ENCODE measurements at places on chromosomes 16 and 17.

- DNase-seq: no peak
Measured at GRCh38 chr16:66905633-66906539, 12.8 kb downstream of the CDH16 start.

DNA sequence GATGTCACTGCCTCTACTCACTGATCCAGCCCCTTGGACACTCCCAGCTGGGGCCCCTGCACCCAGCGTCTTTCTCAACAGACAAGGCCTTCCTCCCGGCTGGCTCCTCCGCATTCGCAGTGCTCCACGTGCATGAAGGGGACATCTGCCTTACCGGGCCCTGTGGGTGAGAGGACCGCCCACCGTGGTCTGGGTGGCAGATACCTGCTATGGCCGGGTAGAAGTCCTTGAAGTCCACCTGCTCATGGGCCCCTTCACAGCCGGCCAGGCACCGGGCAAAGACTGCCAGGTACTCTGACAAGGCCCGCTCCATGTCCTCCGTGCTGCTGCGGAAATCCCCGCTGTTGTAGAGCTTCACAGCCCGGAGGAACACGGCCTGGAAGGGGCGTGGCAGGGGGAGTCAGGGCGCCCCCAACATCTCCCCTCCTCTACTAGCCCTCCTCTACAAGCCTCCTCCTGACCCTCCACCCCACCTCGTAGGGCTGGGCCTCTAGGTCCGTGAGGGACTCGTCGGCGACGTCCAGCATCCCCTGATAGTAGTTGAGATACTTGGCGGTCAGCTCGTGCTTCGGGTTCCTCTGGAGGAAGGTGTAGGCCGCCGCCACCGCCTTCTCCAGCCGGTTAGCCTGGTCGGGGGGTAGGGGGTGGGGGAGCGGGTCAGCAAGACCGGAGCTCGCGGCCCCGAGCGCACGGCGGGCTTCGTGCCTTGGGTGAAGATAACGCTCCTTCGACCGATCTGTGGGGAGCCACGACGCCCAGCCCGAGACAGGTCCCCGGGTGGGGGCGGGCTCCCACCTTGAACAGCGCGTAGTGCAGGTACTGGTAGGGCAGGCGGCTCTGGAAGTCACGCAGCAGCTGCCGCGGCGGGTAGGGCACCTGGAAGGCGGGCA, 845 bp downstream of the P3H4 start:
- no peak for DNase-seq

- DNase-seq: no peak
Measured at GRCh38 chr17:13647543-13648021, 45.9 kb upstream of the HS3ST3A1 start.

DNA sequence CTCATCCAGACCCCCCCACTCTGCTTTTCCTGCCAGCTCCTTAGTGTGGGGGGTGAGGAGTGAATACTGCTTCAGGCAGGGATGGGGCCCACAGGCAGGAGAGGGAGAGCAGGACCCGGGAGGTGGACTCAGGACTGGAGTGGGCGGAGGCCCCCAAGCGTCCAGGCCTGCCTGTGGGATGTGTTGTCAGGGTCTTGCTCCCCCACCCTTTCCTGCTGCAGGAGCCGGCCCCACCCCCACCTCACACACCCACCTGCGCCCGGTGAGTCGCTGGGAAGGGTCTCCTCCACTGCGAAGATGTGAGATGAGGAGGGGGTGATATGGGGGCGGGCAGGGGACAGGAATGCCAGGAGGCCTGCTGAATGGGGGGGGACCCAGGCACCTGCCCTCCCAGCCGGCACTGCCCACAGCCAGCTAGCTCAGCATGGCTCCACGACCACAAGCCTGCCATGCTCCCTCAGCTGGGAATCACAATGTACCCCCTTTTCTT, 1.1 kb downstream of the FAM171A2 start:
- no peak for DNase-seq

- DNase-seq: no peak
Measured at GRCh38 chr17:41813699-41814124, 908 bp downstream of the FKBP10 start.

- DNase-seq: no peak
Measured at GRCh38 chr17:44587339-44587738, 30.1 kb downstream of the FZD2 start.

- DNase-seq: no peak
Measured at GRCh38 chr17:78343187-78343542, 16.7 kb downstream of the SOCS3 start.

GRCh38 chr16:86199182-86199581, 300.2 kb downstream of the IRF8 start:
- DNase-seq: no peak

DNA sequence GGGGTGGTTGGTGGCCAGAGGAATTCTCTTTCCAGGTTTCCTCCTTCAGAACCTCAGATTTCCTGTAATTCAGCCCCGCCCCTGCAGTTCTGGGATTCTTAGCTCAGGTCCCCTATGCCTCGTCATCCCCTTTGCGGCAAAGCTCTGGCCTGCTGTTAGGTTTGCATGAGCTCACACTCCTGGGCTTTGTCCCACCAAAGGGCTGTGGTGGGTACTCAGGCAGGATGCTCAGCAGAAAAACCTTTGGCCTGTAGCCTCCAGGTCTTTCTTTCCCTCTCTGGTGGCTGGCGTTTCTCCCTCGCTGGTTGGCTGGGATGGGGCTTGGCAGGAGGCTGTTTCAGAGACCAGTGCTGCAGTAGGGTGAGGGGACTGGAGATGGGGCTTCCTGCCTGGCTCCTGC, 9.6 kb upstream of the PLEKHG4 start:
- DNase-seq: no peak

DNA sequence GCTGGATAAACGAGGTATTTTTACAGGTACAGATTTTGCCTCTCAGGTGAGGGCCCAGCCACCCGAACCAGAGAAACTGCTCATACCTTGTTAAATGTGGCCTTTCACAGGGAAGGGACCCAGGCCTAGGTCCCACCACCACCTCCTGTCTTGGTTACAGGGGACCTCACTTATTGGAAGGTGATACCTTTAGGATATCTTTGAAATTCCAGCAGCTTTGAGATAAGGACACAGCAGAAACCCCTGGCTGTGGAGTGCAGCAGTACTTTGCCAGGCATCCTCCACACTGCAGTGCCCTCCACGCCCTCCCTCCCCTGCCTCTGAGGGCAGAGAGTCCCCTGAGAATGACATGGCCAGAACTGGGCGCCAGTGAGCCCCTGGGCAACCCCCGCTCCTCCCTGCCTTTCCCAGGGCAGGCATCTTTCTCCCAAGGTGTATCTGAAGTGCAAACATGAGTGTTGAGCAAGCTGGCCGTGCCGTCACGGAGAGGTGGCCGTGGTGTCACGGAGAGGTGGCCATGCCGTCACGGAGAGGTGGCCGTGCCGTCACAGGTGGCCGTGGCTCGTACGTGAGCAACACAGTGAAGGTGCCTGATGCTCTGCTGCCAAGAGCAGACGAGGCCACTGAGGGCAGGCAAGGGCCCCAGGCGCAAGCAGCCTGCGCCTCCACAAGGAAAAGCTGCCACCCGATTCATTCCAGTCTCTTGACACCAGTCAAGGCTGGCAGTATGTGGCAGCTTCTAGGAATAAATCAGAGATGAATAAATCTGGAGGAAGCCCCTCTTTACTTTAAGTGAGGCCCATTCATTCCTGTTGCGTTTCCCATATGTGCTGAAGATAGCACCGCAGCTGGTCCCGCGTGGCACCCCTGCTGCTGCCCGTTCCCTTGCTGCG, 134.5 kb upstream of the CHMP6 start:
- DNase-seq: no peak

DNA sequence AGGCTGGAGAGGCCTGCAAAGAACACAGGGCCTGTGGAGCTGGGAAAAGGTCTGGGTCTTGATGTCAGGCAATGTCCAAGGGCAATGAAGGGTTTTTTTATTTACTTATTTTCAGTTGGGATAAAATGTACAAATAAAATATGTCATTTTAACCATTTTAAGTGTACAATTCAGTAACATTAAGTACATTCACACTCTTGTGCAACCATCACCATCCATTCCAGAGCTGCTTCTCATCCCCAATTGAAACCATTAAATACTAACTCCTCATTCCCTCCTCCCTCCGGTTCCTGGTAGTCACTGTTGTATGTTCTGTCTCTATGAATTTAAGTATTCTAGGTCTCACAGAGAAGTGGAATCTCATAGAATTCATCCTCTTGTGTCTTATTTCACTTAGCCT, 444.7 kb downstream of the HS3ST3B1 start:
- no peak for DNase-seq

DNA sequence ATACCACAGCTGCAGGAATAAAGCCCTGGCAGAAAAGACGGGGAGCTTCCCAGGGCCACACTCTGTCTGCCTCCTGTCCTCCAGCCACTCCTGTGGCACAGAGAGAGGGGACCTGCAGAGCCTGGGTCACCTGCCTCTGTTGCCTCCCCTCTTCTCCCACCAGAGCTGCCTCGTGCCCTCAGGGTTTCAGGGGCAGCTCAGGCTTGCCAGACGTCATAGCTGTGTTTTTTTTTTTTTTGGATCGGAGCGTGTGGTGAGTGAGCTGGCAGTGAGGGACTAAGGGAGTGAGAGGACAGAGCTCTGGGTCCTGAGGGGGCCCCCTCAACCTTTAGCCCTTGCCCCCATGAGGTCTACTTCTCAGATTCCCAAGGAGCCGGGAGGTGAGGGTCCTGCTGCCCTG, 2.1 kb downstream of the PIK3R6 start:
- no peak for DNase-seq

DNA sequence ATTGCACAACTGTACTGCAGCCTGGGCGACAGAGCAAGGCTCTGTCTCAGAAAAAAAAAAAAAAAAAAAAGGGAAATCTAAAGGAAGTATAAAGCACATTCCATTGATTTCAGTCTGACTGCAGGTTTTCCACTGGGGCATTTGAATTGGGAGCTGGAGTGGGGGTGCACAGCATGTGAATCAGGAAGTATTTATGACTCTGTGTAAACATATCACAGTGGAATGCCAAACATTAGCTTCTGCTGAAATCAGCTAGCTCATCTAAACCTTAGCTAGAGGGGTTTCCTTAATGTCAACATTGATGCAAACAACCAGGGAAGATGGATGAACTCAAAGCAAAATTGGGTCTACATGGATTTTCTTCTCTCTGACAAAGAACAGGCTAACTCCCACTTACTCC, 641.0 kb upstream of the EEF2KMT start:
- DNase-seq: no peak

- no peak for DNase-seq
Measured at GRCh38 chr17:66692421-66692690, 142.6 kb upstream of the CACNG5 start.

GRCh38 chr17:56887105-56887504, 26.7 kb downstream of the TRIM25 start:
- no peak for DNase-seq

GRCh38 chr16:13885700-13886099, 34.3 kb upstream of the ERCC4 start:
- DNase-seq: no peak

DNA sequence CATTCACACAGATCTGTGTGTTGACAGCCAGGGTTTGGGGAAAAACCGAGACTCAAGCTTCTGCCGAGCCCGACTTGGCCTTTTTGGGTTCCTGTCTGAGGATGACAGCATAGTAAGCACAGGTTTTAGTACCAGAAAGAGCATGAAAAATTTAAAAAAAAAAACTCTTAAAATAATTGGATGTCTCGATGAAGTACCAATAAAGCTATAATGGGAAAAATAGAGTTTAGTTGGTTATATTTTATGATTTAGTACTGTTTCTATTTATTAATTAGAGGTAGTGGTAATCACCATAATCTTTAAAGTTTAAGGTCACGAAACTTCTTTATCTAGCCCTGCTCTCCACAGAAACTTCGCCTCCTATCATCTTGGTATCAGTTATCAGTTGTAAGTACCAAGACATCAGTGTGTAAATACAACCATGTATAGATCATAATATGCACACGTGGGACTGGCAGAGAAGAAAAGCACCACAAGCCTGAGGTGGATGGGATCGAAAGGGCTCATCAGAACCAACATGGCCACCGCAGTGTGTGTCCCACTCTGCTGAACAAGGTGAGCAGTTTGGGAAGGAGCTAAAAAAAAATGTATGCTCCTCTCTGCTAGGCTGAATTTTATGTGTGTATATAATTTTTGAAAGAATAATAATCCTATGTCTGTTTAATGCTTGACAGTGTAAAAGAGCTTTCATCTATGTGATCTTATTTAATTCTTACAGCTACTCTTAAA, 14.4 kb upstream of the EEF2K start:
- no peak for DNase-seq

GRCh38 chr17:48143629-48144028, 36.1 kb downstream of the SNX11 start:
- no peak for DNase-seq

DNA sequence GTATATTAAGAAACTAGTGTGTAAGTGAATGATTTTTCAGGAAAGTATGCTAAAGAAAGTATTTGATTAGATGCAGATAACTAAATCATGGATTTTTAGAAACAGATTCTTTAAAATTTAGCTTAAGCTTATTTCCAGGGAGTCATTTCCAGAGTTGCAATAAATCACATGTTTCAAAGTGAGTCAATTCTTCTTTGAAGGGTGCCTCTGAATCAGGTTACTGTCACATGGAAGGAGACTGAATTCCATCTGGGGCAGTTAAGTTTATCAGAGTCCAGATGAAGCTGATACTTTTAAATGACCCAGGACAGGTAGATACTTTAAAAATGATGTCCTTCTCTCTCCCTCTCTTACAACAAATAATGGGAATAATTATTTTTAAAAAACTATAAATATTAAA, 5.0 kb downstream of the MFSD11 start:
- DNase-seq: no peak

DNA sequence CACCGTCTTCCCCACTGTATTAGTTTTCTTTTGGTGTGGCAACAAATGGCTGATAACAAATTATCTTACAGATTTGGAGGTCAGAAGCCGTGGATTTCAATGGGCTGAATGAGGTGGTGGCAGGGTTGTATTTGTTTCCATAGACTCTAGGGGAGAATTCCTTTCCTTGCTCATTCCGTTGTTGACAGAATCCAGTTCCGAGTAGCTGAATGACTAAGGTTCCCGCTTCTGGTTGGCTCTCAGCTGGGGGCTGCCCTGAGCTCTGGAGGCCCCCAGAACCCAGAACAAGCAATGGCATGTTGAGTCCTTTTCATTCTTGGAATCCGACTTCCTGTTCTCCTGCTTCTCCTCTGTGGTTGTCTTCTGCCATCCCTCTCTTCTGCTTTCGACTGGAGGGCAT, 280.4 kb downstream of the SNX29 start:
- no peak for DNase-seq

DNA sequence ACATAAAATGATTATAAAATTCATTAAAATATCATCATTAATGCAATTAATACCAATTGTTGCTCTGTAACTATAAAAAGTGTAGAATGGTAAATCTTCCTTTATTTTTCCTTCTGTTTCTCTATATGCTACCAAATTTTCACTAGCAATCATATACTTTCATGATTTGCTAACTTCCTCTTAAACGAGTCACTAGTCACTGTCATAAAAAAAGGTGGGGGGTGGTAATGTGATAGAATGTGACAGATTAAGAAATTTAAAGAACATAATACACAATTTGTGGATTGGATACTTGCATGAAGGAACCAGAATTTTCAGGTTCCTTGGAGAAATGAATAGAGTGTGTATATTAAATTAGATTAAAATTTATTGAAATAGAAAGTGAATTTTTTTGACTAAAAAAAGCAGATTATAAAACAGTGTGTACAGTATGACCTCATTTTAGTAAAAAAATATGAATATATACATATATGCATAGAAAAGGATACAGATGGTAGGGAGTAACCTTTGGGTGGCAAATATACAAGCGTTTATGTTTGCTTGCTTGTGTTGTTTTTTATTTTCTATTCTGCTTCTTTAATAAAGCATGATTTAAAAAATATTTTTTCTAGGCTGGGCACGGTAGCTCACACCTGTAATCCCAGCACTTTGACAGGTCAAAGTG, 56.7 kb upstream of the C17orf78 start:
- DNase-seq: no peak
